Posterior cingulate gyrus (tissue), 11 donors: ENCODE measurements at places on chromosomes 12 and 14.
A peak's percentile ranks its signal among the peaks of the same experiment; 100 is the strongest.

- no peak for DNase-seq
Measured at GRCh38 chr14:89956661-89957009, 908 bp downstream of the TDP1 start.

- DNase-seq: no peak
Measured at GRCh38 chr12:5927732-5928516, 17.1 kb downstream of the ANO2 start.

DNA sequence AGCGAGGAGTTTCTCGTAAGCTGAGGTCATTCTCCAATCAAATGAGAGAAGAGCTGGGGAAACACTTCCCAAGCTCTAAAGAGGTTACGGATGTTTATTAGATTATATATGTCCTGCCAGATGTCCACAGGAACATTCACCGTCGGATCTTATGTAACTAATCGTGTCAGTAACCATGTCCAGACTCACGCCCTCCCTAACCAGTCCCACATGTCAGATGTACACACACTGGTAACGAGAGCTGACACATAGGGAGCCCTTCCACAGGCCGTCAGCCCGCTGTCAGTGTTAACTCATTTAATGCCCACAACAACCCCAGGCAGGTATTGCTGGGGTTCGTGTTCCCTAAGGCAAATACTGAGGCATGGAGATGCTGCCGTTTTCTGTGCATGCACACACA, 223.7 kb upstream of the RTL1 start:
- no peak for DNase-seq

- no peak for DNase-seq
Measured at GRCh38 chr14:78178971-78179370, 8.8 kb downstream of the NRXN3 start.

- peak; percentile 78 for DNase-seq
Measured at GRCh38 chr14:68788996-68789820, 3.7 kb downstream of the ZFP36L1 start.

GRCh38 chr14:53218161-53218560, 65.0 kb upstream of the DDHD1 start:
- no peak for DNase-seq

- DNase-seq: no peak
Measured at GRCh38 chr12:120571299-120571698, 9.9 kb downstream of the POP5 start.

GRCh38 chr12:67504026-67504425, 144.5 kb upstream of the DYRK2 start:
- no peak for DNase-seq

- no peak for DNase-seq
Measured at GRCh38 chr12:26273811-26274210, 78.4 kb downstream of the SSPN start.

DNA sequence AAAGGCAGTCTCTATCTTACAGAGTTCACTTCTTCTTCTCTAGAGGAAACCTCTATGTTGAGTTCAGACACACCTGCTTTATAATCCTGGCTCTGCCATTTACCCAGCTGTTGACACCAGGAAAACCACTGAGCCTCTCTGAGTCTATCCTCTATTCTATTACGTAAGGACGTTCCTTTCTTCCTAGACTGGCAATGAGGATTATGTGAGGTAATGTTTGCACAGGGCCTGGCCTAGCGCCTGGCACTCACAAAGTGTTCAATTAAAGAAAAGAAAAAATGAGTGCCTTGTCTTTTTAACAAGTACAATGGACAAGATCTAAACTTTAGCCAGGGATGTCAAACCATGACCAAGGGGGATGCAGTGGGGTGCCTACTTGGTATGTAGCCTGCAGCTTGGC, 641.9 kb upstream of the TBX3 start:
- no peak for DNase-seq

DNA sequence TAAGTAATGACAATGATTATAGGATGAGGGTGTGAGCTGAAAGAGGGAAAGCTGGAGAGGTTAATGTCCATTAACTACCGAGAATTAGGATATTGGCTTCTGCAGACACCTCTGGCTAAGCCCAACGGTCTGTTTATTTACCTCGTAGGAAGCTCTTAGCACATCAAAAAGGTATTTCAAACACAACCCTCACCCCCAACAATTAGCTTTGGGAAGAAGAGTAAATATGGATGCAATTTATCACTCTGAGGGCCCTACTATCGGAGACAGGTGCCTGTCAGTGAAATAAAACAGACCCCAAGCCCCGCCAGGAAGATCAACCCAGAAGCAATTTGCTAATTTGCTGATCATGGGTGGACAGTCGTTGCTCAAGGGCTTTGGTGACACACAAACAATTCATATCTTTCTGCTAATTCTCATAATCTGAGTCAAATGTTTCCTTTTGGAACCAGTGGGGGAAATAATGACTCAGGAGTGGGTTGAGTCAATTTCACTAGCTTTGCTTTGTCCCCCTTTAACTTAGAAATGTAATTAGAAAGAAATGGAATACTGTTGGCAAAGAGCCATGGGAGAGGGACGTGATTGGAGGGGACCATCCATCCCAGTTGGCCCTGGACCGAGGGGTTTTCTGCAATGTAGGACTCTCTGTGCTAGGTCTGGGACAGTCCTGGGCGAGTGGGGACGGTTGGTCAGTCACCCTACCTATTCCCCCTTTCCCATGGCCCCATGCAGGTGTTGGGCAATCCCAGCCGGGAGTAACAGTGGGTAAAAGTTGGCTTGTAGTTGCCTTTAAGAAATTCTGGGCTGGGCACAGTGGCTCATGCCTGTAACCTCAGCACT, 99.1 kb upstream of the MED13L start:
- no peak for DNase-seq

DNA sequence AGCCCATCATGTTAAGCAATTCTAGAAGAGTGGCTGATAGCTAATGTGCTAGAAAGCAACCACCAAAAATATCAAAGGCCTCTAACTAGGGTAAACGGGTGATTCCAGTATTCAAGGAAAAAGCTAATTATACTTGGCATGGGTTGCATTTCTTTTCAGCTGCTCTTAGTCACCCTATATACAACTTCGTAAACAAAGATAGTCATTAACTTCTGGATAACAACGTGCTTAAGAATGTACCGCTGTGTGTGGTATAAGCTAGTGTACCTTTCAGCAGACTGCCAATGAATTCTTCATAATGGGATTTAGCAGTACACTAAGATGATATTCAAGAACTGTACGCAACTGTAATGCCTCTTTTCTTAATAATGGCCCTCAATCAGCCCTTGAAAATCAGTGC, 42.2 kb upstream of the SLC6A13 start:
- DNase-seq: no peak

GRCh38 chr14:94601884-94602391, 10.3 kb upstream of the SERPINA3 start:
- DNase-seq: peak; percentile 31

DNA sequence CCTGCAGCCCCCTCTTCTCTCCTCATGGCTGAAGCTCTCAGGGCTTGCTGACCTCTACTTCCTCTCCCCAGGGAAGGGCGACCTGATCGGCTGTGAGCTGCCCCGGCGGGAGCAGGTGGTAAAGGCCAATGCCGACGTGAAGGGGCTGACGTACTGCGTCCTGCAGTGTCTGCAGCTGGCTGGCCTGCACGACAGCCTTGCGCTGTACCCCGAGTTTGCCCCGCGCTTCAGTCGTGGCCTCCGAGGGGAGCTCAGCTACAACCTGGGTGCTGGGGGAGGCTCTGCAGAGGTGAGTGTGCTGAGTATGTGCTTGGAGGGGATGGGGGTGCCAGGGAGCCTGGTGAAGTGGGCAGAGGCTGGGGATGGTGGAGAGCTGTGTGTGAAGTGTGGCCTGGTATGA, 13.7 kb downstream of the MCRS1 start:
- no peak for DNase-seq

DNA sequence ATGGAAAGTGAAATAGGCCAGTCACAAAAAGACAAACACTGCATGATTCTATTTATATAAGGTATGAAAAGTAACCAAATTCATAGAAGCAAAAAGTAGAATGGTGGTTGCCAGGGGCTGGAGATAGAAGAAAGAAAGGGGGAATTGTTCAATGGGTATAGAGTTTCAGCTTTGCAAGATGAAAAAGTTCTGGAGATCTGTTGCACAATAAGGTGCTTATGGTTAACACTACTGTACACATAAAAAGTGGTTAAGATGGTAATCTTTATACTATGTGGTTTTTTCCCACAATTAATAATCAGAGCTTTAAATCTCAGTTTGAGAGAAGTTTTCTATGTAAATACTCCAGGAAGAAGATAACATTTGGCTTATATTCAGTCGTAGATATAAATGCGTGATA, 73.4 kb downstream of the SLC38A4 start:
- no peak for DNase-seq
